ENCODE measurements at places on chromosomes 11 and 22.
A peak's percentile ranks its signal among the peaks of the same experiment; 100 is the strongest.

DNA sequence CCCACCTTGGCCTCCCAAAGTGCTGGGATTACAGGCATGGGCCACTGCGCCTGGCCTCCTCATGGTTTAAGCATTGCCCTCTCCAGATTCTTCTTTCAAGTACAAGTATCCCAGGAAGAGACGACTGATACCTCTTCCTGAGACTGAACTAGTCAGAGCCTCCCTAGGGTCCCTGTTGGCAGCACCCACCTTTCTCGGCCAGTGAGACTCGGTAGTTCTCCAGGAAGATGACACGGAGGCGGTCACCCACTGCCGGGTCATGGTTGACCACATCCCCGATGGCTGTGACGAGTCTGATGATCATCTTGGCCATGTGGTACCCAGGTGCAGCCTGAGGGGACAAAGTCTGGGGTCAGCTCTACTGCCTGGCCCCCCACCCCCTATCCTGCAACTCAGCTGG, 7.2 kb upstream of the RASGRP2 start:
- no peak for DNase-seq
- H3K27me3 ChIP-seq, result no peaks in the 10 kb centered on the region
- H3K27ac ChIP-seq, result no peak overlapping the region
- no peaks in the 10 kb centered on the region for H3K36me3 ChIP-seq
- no peak overlapping the region for H3K4me3 ChIP-seq
- no peaks in the 10 kb centered on the region for H3K4me1 ChIP-seq

- H3K27me3 ChIP-seq, result no peaks in the 10 kb centered on the region
- peaks cover 70% of the 10 kb centered on the region for H3K36me3 ChIP-seq
- H3K4me1 ChIP-seq, result peaks cover 87% of the 10 kb centered on the region
- peak overlapping the region; percentile 96 for H3K27ac ChIP-seq
Observed at GRCh38 chr22:37239336-37240239, 4.5 kb downstream of the RAC2 start.

- H3K27ac ChIP-seq, result no peak overlapping the region
- no peaks in the 10 kb centered on the region for H3K4me1 ChIP-seq
- DNase-seq, result no peak
- no peak overlapping the region for H3K4me3 ChIP-seq
- no peaks in the 10 kb centered on the region for H3K36me3 ChIP-seq
Observed at GRCh38 chr22:38034884-38035529, 22.2 kb upstream of the PICK1 start.

- H3K27me3 ChIP-seq, result peaks cover 33% of the 10 kb centered on the region
- H3K36me3 ChIP-seq, result no peaks in the 10 kb centered on the region
- H3K27ac ChIP-seq, result no peak overlapping the region
Observed at GRCh38 chr11:3340025-3340424, 38.9 kb downstream of the ZNF195 start.

DNA sequence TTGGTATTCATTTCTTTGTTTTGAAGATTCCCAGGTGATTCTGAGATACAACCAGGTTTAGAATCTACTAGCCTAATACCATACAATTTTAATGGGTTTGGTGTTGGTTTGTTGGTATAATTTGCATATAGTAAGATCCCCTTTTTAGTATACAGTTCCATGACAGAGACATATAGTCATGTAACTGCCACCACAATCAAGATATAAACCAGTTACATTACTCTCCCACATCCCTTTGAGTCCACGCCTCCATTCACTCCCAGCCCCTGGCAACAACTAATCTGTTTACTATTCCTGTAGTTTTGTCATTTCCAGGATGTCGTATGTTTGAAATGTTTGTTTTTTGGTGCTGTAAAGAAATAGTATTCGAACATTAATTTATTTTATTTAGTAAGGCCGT, 4.3 kb downstream of the ASRGL1 start:
- peaks cover 8% of the 10 kb centered on the region for H3K27me3 ChIP-seq
- H3K36me3 ChIP-seq, result no peaks in the 10 kb centered on the region
- peaks cover 11% of the 10 kb centered on the region for H3K4me1 ChIP-seq
- DNase-seq, result no peak

DNA sequence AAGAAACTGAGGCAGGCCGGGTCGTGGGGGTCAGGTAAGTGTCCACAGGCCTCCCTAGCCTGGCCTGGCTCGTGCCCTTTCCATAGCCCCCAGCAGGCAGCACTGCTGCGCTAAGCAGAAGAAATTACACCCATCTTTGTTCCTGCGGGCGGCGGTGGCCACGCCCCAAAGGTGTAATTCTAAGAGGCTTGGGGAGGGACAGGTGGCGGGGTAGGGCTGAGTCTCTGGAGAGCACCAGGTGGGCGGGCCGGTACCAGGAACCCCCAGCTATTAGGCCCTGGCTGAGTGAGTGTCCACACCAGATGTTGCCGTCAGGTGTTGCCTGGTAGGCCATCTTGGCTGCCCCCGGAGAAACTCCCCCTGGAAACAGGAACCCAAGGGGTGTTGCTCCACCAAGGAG, 12.3 kb upstream of the ARAP1 start:
- no peak overlapping the region for H3K4me3 ChIP-seq
- H3K36me3 ChIP-seq, result no peaks in the 10 kb centered on the region
- H3K4me1 ChIP-seq, result peaks cover 26% of the 10 kb centered on the region

DNA sequence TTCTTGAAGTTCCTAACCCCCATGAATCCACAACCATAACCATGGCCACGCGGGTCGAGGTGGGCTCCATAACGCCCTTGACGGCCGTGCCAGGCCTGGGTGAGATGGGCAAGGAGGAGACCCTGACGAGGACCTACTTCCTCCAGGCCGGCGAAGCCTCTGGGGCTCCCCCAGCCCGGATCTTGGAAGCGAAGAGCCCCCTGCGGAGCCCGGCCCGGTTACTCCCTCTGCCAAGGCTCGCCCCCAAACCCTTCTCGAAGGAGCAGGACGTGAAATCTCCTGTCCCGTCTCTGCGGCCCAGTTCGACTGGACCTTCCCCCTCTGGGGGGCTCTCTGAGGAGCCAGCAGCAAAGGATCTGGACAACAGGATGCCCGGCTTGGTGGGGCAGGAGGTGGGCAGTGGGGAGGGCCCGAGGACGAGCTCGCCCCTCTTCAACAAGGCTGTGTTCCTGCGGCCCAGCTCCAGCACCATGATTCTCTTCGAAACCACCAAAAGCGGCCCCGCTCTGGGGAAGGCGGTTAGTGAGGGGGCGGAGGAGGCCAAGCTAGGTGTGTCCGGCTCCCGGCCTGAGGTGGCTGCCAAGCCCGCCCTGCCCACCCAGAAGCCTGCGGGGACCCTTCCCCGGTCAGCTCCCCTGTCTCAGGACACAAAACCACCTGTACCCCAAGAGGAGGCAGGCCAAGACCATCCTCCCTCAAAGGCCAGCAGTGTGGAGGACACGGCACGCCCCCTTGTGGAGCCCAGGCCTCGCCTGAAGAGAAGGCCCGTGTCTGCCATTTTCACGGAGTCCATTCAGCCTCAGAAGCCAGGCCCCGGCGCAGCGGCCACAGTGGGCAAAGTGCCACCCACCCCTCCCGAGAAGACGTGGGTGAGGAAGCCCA, 75.7 kb downstream of the KIAA1671 start:
- H3K4me1 ChIP-seq, result peaks cover 10% of the 10 kb centered on the region
- no peaks in the 10 kb centered on the region for H3K36me3 ChIP-seq
- H3K27me3 ChIP-seq, result no peaks in the 10 kb centered on the region
- H3K27ac ChIP-seq, result no peak overlapping the region
- no peak overlapping the region for H3K4me3 ChIP-seq

DNA sequence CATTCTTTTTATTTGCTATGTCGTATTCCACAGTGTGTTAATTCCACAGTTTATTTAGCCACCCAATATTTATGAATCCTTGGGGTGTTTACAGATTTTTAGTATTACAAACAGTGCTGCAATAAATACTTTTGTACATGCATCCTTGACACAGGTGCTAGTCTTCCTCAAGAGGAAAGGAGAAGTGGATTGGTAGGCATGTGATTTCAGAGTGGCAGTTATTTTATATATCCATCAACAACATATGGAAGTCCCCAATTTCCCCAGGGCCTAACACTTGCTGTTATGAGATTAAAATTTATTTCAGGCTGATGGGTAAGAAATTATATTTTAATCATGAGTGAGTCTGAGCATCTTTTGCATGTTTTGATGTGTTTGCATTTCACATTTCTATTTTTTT, 17.9 kb downstream of the TRIM44 start:
- H3K36me3 ChIP-seq, result peaks cover 9% of the 10 kb centered on the region
- no peak for DNase-seq
- H3K27ac ChIP-seq, result no peak overlapping the region
- H3K27me3 ChIP-seq, result no peaks in the 10 kb centered on the region
- no peak overlapping the region for H3K4me3 ChIP-seq

- H3K27me3 ChIP-seq, result peaks cover 9% of the 10 kb centered on the region
- no peak overlapping the region for H3K4me3 ChIP-seq
- no peak overlapping the region for H3K27ac ChIP-seq
- no peaks in the 10 kb centered on the region for H3K36me3 ChIP-seq
Observed at GRCh38 chr22:34866081-34866480, 199.9 kb upstream of the ISX start.

- no peaks in the 10 kb centered on the region for H3K36me3 ChIP-seq
- H3K27ac ChIP-seq, result no peak overlapping the region
- no peak for DNase-seq
- no peaks in the 10 kb centered on the region for H3K27me3 ChIP-seq
- H3K4me3 ChIP-seq, result no peak overlapping the region
- no peaks in the 10 kb centered on the region for H3K4me1 ChIP-seq
Observed at GRCh38 chr11:24163841-24164240, 333.0 kb upstream of the LUZP2 start.

DNA sequence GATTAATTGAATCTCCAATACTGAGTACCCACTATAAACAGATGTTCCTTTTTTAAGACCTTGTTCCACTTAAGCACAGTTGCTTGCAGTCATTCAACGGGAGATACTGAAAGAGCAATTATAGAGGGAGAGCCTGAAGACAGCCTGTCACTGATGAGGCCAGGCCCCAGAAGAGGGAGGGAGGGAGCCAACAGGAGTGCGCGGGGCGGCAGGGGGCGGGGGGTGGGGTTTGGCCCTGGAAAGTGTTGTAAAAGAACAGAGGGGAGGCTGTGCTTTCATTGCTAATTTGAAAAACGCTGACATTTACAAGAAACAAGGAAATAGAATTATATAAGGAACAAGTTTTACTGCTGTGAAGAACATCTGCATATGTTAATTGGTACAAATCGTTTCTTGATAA, 53.1 kb downstream of the MAP6 start:
- no peaks in the 10 kb centered on the region for H3K36me3 ChIP-seq
- no peak overlapping the region for H3K27ac ChIP-seq
- DNase-seq, result no peak
- peaks cover 2% of the 10 kb centered on the region for H3K27me3 ChIP-seq
- no peaks in the 10 kb centered on the region for H3K4me1 ChIP-seq

GRCh38 chr11:61114913-61115312, 12.6 kb downstream of the CD5 start:
- peaks cover 78% of the 10 kb centered on the region for H3K36me3 ChIP-seq
- no peak overlapping the region for H3K4me3 ChIP-seq
- no peak for DNase-seq

DNA sequence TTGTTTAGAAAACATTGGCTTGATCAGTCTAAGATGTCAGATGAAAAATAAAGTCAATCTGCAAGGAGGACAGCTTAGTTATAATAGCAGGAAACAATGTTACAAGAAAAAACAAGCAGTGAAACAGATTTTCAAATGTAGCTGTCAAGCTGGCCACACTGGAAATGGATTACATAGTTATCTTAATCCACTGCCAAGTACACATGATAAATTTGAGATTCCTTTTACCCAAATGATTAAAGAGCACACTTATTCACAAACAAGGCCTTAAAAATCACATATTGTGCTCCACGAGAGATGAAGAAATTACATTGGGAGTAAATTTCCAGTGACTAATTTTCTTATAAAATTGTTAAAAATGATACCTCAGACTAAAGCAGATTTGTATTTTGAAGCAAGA, 17.5 kb upstream of the ESAM start:
- H3K4me3 ChIP-seq, result no peak overlapping the region
- H3K4me1 ChIP-seq, result peaks cover 14% of the 10 kb centered on the region
- H3K36me3 ChIP-seq, result peaks cover 9% of the 10 kb centered on the region

- H3K4me1 ChIP-seq, result no peaks in the 10 kb centered on the region
- no peak overlapping the region for H3K27ac ChIP-seq
Observed at GRCh38 chr11:92227959-92228935, 3.6 kb downstream of the FAT3 start.

GRCh38 chr22:33049119-33049729, 9.0 kb downstream of the SYN3 start:
- H3K27ac ChIP-seq, result no peak overlapping the region
- peak; percentile 65 for DNase-seq
- H3K4me3 ChIP-seq, result no peak overlapping the region
- H3K4me1 ChIP-seq, result no peaks in the 10 kb centered on the region

DNA sequence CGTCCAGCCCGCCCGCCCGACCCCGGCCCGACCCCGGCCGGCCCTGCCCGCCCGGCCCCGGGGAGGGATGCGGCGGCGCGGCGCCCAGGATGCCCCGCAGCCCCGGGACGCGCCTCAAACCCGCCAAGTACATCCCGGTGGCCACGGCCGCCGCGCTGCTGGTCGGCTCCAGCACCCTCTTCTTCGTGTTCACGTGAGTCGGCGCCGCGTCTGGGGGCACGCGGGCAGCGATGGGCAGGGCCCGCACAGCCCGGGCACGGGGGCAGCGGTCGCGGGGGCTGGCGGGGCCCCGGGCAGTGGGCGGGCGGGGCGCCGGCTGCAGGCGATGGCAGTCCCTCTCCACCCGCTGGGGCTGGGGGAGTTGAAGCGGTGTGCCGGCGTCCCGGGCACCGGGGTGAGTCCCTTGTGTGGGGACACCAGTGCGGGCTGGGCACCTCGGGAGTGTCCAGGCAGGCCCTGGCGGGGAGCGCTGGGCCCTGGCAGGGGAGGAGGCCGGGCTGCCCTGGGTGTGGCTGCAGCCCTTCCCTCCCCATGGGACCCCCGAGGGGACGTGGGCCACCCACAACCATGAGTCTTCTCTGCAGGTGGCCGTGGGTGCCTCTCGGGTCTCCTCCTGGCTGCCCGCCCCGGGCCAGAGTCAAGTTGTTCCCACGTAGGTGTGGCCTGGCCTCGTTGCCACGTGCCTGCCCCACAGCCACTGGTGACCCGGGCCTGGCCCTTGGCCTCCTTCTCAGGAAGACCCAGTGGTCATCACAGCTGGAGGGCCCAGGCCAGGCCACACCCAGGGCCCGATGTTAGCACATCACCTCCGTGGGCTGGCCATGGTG, 468 bp downstream of the ZDHHC8 start:
- H3K4me1 ChIP-seq, result peaks cover 42% of the 10 kb centered on the region
- no peak overlapping the region for H3K27ac ChIP-seq
- peaks cover 8% of the 10 kb centered on the region for H3K36me3 ChIP-seq
- DNase-seq, result no peak
